ENCODE measurements at places on chromosomes 7 and 10.

DNA sequence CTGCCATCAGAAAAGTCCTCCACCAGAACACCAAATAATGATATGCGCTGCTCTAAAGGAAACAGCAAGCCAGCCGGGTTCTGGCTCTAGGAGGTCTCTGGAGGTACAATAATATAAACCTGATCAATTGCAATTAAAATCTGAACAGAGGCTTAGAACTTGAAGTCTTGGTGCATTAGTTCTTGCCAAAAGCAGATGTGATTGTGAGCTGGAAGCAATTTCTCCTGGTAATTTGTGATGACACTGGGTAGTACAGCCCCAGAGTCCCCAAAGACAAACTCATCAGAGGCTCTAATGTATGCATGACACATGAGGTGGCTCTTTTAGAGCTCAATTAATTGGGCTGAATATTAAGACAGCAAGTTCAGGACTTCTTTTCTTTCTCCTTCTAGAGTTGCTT, 3.3 kb downstream of the ETV1 start:
- no peak for DNase-seq

- DNase-seq, result no peak
These were observed 32.9 kb upstream of the LYZL1 start for GRCh38 chr10:29256019-29256418.

GRCh38 chr10:88592906-88593305, 6.3 kb downstream of the LIPJ start:
- no peak for DNase-seq

DNA sequence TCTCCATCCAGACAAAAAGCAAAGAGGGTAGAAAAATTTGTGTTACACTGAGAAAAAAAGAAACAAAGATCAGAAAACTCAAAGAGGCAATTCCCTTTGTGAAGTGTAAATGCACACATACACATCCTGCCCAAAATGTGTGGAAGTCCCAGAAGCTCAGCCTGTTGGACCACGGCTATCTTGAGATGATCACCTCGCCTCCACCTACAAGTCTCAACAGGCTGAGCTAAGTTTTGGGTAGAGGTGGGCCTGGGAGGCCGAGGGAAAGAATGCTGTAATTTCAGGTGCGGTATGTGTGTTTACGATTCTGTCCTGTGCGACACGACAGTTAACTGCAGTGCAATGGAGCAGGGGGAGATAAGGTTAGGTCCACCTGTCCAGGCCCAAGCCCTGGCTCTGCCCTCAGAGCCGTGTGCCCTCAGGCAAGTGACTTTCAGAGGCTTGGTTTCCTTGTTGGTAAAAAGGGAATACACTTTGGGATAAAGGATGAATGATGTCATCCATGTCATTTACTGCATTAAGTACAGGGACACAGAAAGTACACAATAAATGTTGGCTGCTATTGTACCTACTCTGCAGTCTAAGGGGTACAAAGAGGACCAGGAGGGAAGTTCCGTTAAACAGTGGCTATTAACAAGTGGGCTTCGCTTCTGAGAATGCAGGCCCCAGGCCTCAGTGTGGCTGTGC, 67.3 kb downstream of the AFAP1L2 start:
- DNase-seq, result no peak

GRCh38 chr7:24741679-24742505, 15.4 kb downstream of the GSDME start:
- no peak for DNase-seq

GRCh38 chr7:137080516-137081203, 212.2 kb downstream of the CHRM2 start:
- DNase-seq, result no peak

GRCh38 chr10:46227571-46227935, 59.2 kb upstream of the ANTXRL start:
- DNase-seq, result no peak

GRCh38 chr7:83414947-83415346, 234.0 kb downstream of the SEMA3E start:
- no peak for DNase-seq

GRCh38 chr7:27579565-27579964, 83.1 kb downstream of the HIBADH start:
- no peak for DNase-seq

- no peak for DNase-seq
These were observed 52.8 kb upstream of the CHST3 start for GRCh38 chr10:71911296-71911953.

DNA sequence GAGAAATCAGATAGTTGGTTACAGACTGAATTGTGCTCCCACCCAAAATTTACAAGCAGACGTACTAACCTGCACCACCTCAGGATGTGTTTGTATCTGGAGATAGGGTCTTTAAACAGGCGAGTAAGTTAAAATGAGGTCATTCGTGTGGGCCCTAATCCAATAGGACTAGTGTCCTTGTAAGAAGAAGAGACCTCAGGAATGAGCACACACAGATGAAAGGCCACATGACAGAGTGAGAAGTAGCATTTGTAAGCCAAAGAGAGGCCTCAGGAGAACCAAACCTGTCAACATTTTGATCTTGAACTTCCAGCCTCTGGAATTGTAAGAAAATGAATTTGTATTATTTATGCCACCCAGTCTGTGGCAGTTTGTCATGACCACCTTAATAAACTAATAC, 149.5 kb upstream of the VWC2 start:
- no peak for DNase-seq

GRCh38 chr7:77710861-77711260, 14.6 kb downstream of the RSBN1L start:
- no peak for DNase-seq

- DNase-seq, result no peak
These were observed 32.2 kb downstream of the DNAJB12 start for GRCh38 chr10:72322280-72323058.

GRCh38 chr7:2495418-2496299, 19.5 kb upstream of the GRIFIN start:
- no peak for DNase-seq

DNA sequence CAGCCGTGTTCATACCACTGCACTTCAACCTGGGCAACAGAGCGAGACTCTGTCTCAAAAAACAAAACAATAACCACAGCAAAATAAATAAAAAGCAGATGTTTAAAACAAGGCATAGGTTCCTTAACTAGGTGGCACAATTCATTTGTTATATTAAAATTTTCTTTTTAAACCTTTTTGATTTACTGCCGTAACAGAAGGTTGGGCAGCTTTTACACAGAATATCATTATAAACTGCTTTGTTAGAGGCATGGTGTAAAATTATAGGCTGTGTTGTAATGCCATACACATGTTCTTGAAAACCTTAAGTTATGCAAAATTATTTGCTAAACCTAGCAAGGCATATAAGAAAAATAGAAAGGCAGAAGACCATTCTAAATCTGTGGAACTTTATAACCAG, 84.4 kb downstream of the MKLN1 start:
- no peak for DNase-seq

DNA sequence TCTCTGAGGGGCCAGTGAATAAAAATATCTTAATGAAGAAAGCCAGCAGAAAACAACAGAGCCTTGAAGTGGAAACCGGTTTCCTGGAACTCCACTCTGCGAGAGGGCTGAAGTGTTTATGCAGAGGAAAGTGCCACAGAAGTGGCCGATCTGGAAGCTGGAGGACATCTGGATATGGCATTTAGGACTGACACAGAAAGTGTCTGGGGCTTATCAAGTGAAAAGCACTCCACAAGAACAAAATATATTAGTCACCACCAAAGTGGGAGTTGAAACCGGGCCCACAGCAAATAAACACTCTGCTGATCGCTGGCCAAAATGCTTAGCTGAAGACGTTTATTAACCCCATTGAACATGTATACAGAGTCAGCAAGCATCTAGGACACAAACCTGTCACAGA, 7.8 kb downstream of the NOD1 start:
- no peak for DNase-seq

DNA sequence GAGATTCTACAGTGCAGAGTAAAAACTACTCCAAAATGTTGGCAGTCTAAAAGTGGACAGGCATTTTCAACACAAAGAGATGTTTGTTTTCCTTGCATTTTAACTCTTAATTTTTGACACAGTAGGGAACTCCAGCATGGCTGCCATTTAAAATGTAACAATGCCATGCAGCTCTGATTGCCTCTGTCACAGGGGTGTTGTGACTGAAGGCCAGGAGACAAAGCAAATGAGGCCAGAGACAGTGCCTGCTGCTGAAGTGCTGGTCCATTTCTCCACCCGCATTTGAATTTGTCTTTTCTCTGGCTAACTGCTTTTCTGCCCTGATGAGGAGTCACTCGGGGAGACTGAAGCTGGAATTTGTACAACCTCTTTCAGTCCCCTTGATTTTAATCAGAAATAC, 710.6 kb upstream of the GALNT17 start:
- DNase-seq, result no peak

DNA sequence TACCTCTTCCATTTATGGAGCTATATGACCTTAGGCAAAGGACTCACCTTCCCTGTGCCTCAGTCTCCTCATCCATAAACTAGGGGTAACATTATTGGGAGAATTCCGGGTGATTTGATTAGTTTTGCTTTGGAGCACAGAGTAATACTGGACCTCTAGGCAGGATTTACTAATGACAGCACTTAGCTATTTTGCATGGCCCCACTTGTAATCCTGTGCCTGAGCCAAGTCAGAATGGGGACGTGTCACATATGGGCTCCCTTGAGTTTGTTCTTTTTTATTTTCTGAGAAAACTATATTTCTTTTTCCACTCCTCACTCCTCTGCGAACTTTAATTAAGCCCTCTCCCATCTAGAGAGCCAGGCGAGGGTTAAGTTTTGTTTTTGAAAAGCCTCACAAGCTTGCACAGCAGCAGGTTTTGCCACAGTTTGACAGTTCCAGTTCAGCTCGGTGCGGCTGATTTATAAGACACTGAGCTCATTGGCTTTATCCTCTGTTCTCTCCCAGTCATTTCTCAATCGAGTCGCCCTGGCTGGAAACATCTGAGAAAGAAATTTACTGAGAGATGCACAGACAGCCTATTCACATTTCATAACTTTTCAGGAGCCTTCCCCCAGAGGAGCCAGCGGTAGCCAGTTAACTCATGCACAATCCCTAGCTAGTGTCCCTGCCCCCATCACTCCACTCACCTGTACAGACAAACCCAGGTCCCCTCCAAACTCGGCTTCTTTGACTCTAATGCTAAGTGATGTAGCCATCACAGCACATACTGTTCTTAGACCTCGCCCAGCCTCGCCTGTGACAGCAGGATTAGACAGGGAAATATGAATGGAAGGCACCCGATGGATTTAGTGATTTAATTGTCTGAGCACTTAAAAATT, 441.9 kb upstream of the NPVF start:
- no peak for DNase-seq

DNA sequence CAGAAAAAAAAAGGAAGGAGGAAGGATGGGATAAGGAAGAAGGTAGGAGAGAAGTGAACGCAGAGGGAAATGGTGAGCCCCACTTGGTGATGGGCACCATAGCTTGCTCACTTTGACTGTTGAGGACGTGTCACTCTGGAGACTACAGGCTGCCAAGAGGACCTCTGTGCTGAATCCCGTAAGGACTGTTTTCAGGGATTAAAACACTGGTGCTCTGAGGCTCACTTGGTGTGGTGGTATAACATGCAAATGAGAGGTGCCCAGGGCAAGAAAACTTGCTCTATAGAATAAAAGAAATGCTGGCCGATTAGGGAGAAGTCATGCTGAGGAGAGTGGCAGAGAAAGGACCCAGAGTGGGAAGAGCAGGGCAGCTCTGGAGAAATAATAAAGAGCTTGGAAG, 5.3 kb upstream of the IL2RA start:
- DNase-seq, result no peak

GRCh38 chr7:85101347-85101746, 85.5 kb downstream of the SEMA3D start:
- no peak for DNase-seq

DNA sequence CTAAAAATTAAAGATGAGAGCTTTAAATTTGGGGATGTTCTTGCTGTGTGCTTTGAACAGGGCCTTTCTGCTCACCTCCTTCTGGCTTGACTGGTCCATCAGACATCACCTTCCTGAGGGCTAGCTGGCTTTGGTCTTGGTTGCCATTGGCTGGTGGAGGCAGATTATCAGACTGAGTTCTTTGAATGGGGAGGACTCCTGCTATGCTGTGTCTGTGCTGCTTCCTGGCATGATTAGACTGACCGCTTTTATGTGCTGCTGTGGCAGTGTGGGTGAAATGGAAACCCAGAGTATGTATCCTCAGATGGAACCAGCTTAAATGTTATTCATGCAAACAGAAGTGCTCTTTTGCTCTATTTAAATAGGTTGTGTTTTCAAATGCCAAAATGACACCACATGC, 341.6 kb downstream of the PCLO start:
- no peak for DNase-seq

DNA sequence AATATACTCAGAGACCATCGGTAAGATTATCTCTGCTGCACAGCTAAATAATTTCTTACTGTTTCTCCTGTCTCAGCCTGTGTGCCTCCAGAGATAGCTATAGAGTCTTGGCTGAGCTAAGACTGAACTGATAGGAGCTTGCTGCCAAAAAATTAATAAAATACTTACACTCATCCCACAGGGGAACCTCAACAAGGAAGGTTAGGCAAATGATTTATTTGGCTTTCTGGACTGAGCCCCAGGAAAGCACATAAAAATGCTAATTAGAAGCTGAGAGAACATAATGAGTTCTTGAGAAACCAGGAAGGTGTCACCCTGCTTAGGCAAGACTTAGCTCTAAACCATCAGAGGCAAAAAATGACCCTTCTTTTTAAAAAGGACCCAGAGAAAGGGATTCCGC, 534.5 kb downstream of the TNS3 start:
- no peak for DNase-seq

GRCh38 chr7:123327661-123328060, 127.9 kb upstream of the SLC13A1 start:
- no peak for DNase-seq

GRCh38 chr7:27871866-27872265, 131.9 kb downstream of the TAX1BP1 start:
- DNase-seq, result no peak

GRCh38 chr7:155969192-155969929, 157.1 kb upstream of the SHH start:
- no peak for DNase-seq

DNA sequence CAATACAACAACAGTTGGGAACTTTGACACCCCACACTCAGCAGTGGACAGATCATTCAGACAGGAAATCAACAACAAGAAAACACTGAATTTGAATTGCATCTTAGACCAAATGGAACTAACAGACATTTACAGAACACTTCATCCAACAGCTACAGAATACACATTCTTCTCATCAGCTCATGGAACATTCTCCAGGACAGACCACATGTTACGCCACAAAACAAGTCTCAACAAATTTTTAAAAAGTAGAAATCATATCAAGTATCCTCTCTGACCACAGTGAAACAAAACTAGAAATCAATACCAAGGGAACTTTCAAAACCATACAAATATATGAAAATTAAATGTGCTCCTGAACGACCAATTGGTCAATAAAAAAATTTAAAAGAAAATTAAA, 212.3 kb downstream of the DNAJC1 start:
- DNase-seq, result no peak
